ENCODE measurements at places on chromosomes 7 and 10.

DNA sequence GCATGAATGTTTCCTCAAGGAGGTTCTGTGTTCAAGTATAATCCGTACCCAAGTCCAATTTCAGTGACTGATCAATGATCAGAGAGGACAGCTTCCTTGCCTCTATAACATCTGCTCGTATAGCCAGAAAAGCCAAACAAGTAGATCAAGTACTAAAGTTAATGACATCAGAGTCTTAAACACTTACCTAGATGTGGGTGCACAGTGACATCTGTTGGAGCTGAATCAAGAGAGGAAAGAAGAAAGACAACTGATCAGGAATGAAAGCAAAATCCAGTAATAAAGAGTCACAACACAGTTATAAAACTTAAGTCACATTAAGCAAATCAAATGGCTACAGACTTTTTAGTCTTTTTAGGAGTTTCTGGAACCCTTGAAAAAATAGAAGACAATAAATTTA lies 236.5 kb downstream of the RELN start:
- no peak for DNase-seq

- no peak for DNase-seq
Measured at GRCh38 chr10:5151076-5151475, 33.9 kb downstream of the AKR1C8 start.

DNA sequence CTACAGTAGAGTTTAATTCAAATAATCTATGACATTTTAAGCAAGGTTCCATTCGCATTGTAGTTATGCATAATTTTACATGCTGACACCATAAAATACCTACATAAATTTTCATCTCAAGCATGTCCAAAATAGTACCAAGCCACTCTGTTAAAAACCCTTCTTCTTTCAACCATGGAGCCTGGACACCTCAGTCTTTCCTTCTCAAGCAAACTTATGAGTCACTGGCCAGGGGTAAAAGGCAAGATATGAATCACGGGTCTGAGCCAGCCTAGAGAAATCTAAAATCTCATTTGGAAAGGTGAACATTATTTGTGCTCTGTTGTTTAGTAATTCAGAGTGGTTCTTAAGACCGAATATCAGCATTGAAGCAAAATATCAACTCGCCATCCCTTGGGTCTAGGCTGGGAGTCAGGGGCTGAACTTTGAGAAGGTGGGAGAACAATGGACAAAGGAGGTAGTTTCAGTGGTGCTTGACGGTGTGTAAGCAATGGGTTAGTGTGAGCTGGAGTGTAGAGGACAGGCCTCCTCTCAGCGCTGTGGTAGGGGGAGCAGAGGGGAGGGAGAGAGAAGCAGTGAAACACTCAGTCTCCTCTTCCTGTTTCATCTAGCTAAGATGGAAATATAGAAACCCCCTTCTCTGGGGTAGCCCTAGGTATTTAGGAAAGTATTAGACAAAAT lies 19.1 kb upstream of the GPAM start:
- DNase-seq, result no peak

GRCh38 chr10:34655286-34656170 lies 159.6 kb downstream of the PARD3 start:
- DNase-seq, result peak; percentile 44

DNA sequence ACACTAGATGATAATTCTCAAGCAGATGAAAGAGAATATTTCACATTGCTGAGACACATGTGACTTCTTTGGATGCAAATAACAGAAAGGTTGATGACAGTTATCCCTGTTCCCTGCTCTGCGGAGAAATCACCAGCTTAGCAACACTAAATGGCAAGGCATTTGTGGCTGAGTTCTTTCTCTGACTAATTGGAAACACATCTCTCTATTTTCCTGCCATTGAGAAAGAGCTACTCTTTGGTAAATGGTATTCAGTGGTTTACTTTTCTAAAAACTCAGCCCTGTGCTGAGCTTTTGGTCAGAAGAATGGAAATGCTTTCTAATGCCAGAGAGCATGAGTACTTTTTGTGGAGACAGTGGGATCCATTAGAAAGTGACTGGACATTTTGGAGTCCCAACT lies 771.4 kb downstream of the LRMDA start:
- DNase-seq, result no peak

- no peak for DNase-seq
Measured at GRCh38 chr7:2666588-2667250, 21.3 kb upstream of the AMZ1 start.

GRCh38 chr10:42999385-43000020 lies 77.4 kb upstream of the RET start:
- DNase-seq, result no peak

DNA sequence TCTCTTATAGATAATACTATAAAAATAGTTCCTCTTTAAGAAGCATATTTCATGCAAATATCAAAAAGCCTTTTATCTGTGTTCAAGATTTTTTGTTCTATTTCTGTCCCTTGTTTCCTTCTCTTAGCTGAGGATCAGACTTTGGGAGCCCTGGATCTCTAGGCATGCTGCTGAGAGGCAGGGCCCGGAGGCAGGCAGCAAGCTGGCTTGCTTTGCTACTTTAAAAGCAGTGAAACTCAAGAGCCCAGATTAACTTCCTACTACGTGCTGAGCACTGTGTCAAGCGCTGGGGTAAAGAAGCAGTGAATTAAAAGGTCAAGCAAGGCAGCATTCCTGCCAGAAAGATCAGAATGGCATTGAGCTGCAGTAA lies 31.0 kb upstream of the ARID5B start:
- DNase-seq, result no peak

All from NCI-H774 (cell line).